ENCODE measurements at places on chromosomes 7 and 10.

GRCh38 chr10:59373071-59373470 is 10.7 kb upstream of the FAM13C start:
- no peak for DNase-seq

GRCh38 chr7:72781161-72781560 is 46.8 kb downstream of the TYW1B start:
- DNase-seq = no peak

DNA sequence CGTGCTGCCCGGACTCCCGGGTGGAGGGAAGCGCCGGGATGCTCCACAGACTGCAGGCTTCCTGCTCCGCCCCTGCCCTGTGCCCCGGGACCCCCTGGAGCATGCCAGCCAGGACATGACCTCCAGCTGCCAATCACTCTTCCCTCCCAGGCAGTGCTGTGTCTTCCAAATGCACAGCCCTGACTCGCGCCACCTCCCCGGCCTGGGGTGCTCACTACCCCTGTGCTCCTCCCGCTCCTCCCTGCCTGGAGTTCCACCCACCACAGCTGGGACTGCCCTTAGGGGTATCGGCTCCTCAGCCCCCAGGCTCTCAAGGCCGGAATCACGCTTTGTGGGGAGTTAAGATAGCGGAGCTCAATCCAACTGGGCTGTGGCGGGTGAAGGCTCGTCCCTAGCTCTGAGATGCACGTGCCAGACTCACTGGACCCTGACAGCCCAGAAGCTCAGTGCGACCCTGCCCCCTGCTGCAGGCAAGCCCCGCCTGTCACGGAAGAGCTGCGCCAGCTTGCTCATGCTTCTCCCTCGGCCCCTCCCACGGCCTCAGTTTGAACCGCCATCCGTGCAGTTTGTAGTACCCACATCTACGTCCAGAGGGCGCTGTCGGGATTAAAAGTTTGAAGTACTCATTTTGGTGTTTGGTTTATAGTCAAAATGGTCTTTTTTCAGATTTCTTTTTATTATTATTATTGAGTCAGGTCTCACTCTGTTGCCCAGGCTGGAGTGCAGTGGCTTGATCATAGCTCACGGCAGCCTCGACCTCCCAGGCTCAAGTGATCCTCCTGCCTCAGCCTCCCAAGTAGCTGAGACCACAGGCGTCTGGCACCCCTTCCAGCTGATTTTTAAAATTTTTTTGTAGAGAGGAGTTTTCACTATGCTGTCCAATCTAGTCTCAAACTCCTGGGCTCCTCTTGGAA is 142.5 kb upstream of the TCERG1L start:
- peak; percentile 87 for DNase-seq

DNA sequence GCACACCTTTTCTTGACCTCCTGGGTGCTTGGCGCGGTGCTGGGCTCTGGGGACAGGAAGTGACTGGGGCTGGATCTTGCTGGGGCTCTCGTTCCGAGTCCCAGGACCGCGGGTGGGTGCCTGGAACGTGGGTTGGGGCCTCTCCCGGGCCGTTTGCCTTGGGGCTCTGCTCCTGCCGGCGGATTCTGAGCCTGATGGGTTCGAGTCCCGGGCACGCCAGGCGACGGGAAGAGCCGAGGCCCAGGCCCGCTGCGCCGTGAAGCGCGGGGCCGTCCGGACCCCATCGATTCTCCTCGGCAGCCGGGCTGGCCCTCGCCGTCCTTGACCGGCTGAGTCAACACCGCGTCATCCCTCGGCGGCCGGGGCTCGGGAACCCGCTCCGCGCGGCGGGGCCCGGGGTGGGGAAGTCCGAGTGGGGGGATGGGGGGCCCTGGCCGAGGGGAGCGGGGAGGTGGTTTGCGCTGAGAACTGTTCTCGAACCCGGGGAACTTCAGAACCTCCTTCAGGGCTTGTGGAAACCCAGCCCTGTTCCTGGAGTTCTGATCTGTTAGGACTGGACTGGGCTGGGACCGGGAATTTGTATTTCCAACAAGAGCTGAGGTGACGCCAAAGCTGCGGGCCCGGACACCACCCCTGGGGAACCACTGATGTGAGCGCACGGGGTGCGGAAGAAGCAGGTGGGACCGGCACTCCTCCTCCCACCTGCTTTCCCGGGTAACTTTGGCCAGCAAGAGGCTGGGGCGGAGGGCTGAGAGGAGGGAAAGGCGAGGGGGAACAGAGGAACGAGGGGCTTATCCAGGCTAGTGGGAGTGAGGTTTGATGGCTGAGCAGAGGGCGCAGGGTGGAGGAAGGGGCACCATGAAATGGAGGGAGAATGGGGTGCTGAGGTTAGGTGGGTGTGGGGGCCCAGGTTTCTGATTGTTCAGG is 6.2 kb downstream of the HHEX start:
- DNase-seq = no peak

GRCh38 chr10:76977046-76977445 is 660.6 kb downstream of the KCNMA1 start:
- DNase-seq = no peak

DNA sequence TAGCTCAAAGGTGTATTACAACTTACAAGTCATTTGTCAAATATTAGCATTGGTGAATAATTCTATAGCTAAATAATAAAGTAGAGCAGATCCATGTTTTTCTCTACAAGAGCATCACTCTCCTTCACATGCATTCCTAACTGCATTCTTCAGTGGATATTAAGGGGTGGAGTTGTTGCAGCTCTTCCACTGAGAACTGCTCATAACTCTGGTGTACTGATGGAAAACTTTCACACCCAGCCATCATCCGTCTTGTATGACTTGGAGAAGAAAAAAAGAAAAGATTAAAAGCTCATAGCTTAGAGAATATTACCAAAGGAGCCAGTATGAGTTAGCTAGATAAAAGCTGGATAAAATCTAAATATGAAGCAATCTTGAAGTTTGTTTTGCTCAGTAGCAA is 10.2 kb upstream of the FAM13C start:
- DNase-seq = no peak

DNA sequence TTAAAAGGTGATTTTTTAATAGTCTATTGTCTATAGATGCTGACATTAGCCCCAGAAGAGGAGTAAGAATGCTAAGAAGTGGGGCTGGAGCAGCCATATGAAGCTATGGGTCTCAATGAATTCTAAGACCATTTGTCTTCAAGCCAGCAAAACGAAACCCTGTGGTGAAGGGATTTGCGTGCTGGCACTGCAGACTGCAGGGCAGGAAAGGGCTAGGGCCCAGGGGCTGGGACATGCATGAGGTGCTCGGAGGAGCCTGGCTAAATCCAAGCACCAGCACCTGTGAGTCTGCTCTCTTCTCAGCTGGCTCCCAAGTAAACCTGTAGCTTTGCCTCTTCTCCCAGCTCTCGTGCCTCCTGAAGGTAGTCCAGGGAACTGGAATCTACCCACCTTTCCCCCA is 1.3 kb upstream of the NDST2 start:
- DNase-seq = no peak

DNA sequence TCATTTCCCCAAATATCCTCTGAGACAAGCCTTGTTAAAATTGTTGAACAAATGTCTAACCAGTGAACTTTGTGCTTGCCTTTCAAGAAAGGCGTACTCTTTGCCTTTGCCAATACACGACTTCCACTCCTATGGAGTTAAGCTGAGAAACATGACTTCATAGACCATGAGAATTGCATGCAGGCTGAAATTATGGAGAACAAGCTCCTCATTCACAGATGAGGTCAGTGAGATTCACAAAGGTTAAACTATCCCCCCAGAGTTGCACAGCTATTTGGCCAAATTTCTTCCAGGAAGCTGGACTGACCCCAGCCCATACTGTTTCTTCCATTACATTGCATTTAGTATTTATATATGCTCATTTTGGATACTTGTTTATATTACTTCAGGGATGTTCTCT is 221.4 kb upstream of the SEMA3C start:
- no peak for DNase-seq

GRCh38 chr7:48087349-48087748 is 1.7 kb upstream of the UPP1 start:
- DNase-seq = no peak

DNA sequence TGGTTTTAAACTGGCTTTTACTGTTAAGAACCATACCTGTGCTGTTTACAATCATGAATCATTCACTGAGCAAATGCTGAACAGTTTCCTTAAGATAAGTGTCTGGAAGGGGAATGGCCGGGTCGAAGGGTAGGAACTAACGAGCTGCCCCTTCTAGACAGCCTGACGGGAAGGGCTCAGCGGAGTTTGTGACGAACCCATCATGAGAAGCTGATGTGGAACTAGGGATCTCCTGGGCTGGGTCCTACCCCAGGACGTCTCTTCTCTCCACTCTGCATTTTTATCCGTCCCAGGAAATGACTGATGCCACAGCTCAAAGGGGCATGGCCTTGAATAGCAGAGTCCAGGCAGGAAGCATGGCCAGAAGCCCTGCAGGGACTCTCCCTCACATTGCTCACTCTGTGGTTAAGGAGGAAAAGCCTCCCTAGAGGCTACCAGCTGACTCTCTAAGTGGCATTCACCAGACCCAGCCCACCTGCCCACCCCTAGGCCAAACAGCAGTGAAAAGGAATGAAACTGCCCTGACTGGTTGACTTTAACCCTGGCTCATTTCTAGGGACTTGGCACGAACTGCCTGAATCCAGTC is 112.0 kb downstream of the PFKFB3 start:
- no peak for DNase-seq

- peak; percentile 20 for DNase-seq
Measured at GRCh38 chr7:106057962-106058927, 53.9 kb downstream of the SYPL1 start.

- no peak for DNase-seq
Measured at GRCh38 chr7:5479941-5480517, 56.4 kb upstream of the TNRC18 start.

DNA sequence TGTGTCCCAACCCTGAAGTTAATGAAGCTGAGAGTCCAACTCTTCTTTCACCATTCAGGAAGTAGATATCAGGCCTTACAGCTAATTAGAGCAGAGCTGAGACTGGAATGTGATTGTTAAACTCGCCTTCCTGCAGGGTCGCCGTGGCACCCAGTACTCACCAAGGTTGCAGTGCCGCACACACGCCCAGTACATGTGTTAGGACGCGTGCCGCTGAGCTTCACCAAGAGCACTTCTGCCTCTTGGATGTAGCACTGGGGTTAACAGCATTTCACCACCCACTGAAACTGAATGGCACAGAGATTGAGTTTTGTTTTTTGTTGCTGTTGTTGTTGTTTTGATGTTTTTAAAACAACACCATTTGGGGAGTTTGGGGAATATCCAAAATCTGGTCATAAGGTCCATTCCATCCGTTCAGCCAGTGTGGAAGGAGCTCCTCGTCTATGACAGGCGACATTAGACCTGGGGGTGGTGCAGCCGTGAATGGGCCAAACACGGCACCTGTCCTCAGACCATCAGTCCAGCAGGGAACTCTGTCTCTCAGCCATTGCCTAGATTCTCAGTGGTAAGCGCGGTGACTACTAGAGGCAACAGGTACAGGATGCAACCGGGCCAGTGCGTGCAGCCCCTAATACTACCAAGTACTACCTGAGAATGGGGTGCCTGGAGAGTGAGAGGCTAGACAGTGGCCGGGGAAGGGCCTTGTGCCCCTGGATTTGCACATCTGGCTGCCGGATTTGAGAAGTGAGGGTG is 21.9 kb downstream of the WIPI2 start:
- no peak for DNase-seq

GRCh38 chr7:140542228-140542603 is 62.9 kb upstream of the MKRN1 start:
- DNase-seq = no peak

DNA sequence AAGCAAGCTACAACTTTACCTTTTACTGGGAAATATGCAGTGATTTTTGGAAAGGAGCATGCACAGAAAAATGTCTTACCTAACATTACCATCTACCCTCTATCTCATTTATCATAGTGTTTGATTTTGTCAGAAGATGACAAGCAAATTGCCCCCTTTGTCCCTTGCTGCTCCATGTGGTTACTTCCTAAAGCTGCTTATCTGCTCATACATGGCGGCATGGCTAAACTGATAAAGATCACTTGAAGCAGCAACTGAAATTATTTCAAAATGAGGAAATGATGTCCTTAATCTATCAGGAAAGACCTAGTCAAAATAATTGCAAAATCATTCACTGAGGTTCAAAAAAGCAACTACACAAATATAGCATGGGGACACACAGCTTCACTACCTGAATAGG is 1198.5 kb upstream of the SORCS1 start:
- DNase-seq = no peak

GRCh38 chr7:20494566-20494965 is 120.9 kb upstream of the ABCB5 start:
- DNase-seq = no peak

GRCh38 chr7:33114976-33115375 is 5.8 kb upstream of the RP9 start:
- no peak for DNase-seq

GRCh38 chr10:124091646-124092249 is 1.6 kb downstream of the CHST15 start:
- no peak for DNase-seq

DNA sequence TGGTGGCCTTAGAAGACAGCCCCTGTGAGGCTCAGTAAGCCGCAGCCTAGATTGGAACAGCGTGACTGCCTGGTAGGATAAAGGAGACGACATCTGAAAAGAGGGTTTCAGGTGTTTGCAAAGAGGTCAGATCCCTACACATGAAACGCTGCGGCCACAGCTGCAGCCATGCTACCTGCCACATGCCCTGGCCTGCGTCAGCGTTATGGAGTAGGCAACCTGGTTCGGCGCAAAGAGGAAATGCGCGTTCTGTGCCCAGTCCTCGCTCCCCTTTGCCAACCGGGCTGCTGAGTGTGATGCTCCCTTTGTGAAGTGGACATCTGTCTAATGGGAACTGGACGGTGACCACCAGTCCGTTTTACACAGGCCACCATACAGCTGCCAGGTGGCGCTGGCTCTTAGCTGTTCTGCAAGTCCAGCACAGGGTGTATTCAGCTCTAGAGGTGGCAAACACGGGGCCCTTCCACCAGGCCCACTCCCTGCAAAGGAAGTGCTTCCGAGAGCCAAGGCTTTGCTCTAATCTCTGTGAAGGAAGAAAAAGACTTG is 160.3 kb downstream of the CELF2 start:
- peak; percentile 44 for DNase-seq

DNA sequence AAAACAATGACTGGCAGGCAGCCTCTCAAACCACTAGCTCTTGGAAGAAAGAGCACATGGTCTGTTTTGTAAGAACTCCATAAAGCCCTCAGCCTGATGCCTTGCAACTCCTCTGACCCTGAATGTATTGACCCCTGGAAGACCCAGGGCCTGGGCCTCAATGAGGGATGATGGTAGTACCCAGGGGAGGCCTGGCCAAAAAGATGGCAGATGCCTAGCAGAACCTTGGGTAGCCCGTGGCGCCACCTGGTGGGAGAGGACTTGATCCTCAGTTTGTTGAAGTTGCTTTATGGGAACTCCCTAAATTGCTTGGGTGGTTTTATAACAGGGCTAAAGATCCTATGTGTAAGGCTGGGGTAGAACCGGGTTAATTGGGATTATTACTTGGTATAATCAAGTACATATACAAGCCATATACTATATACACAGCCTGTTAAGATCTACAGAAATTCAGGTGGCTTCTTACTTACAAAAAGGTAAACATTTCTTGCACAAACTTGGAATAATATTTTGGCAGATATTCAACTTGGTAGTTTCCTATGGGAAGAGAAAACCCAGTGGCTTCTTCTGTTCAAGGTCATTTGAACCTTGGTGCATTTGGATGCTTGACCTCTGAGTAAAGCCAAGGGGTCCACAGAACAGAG is 95.8 kb upstream of the CACUL1 start:
- peak; percentile 78 for DNase-seq

Measured in stimulated activated CD4-positive, alpha-beta T cell treated with anti-CD3 and anti-CD28 coated beads, Interleukin-2, amount 100 ng/mL, for 24 hours (primary cell).